ENCODE measurements at places on chromosomes 6 and 20.

DNA sequence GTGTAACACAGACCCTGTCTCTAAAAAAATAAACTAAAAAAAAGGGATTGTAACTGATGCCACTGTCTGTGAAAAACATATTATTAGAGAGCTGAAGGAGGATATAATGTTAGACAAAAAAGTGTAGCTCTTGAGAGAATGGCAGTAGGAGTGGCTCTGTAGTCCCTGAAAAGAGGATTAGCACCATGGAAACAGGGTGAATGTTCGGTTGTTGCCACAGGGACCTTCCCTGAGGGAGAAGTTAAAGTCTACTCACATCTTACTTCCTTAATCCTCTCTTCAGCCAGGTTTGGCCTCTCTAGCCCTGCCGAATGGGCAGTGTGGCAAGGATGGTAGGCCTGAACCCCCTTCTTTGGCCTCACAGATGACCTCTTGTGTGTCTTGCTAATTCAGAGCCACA lies 12.1 kb downstream of the SCAND1 start:
- no peak for DNase-seq

- DNase-seq, result no peak
Observed at GRCh38 chr6:142118925-142119324, 13.8 kb upstream of the GJE1 start.

GRCh38 chr6:114040871-114041270 lies 69.9 kb upstream of the HDAC2 start:
- peak; percentile 95 for DNase-seq

DNA sequence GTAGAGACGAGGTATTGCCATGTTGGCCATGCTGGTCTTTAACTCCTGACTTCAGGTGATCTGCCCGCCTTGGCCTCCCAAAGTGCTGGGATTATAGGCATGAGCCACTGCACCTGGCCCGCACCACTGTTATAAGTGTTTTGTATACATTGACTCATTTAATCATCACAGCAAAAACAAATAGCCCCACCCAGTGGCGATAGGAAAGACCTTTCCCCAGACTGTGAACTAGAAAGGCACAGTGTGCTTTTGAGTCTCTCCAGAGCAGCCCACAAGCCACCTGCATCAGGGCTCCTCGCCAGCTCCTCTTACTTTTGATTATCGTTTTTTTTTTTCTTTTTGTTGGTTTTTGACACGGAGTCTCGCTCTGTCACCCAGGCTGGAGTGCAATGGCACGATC lies 27.9 kb upstream of the ZFP64 start:
- DNase-seq, result no peak

DNA sequence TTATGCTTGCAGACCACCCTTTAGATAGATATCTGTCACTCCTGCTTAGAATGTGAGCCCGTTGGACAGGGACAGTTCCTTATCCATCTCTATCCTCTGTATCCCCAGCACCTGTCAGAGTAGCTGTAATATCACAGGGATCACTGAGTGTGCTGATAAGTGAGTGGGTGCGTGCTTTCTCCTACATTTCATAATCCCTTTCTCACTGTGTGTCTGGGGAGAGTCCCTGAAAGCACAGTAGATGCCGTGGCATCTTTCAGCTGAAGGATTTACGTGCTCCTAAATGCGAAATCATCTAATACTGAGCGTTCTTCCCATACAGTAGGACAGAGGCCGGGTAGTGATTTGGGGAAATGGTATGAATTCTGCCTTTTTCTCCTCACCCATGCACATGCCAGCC lies 198.9 kb upstream of the SASH1 start:
- no peak for DNase-seq

DNA sequence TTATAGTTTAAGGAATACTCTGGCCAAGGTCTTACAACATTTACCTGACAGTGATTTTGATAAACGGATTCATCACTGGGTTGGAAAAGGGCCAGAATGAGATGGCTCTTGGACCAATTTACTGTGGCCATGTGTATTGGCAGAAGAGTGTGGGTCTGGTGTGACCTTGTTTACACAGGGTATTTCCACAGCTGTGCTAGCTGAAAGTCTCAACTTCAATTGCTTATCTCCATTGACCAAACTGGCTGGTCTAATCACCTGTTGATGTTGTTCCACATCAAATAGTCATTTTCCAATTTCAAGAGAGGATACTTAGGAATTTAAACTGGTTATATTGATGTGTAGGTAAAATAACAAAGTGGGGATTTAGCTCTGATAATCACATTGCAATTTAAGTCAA lies 501.6 kb upstream of the MAP3K7 start:
- no peak for DNase-seq

DNA sequence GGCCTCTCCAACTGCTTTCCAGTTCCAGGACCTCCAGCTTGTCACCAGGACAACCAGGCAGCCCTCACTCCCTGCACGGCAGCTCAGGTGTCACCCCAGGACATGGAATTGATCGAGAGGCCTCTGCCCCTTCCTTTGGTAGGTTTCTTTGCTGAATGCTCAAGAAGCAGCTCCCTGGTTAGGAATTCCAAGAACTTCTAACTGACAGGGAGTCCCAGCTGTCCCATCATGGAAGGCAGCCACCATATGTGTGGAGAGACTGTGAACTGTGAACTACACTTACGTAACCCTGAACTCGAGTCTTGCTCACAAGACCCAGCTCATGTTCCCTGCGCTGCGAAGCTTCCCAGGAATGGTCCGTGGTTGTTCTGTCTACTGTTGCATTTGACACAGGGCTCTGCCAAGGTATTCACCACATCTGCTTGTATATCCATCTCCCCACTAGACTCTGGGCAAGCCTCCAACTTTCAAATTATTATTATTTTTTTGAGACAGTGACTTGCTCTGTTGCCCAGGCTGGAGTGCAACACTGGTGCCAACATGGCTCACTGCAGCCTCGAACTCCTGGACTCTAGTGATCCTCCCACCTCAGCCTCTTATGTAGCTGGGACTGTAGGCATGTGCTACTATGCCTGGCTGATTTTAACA lies 35.7 kb downstream of the MGME1 start:
- DNase-seq, result peak; percentile 72

- DNase-seq, result no peak
Observed at GRCh38 chr6:109088995-109089394, 5.7 kb downstream of the SESN1 start.

- DNase-seq, result no peak
Observed at GRCh38 chr6:19865178-19865577, 28.0 kb downstream of the ID4 start.

- peak; percentile 38 for DNase-seq
Observed at GRCh38 chr20:64161356-64162238, 2.7 kb upstream of the MYT1 start.

DNA sequence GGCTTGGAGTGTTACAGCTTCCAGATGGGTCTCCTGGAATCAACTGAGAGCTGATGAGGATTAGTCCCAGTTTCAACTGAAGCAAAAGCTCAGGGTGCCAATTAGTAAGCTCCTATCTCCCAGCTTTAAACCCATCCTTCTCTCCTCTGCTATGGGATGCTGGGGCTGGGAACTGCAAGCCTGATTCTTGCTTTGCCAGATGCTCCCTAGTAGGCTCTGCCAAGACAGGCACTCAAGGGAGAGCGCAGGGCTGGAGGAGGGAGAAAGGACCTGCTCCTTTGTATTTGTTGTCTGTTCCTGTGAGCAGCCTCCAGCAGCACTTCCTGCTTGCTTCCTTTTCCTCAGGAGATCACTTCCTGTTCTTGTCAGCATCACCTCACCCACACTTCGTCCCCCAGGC lies 309.7 kb downstream of the KIF16B start:
- no peak for DNase-seq

DNA sequence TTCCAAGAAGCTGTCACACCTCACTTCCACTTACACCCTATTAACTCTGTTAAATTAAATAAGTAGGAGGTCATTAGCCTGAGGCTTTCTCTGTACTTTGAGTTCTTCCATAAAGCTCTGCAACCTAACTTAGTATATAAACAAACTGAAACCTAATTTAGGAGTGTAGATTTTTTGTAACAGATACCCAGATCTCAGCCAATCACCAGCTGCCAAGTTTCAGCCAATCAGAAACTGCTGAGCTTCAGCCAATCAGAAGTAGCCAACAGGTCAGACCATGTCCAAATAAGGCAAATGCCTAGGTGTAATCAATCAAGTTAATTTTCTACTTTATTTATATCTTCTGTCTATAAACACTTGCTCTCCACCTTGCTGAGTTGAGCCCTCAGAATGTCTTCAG lies 142.7 kb upstream of the SULF2 start:
- no peak for DNase-seq

- no peak for DNase-seq
Observed at GRCh38 chr6:89975991-89976693, 81.9 kb downstream of the GJA10 start.

DNA sequence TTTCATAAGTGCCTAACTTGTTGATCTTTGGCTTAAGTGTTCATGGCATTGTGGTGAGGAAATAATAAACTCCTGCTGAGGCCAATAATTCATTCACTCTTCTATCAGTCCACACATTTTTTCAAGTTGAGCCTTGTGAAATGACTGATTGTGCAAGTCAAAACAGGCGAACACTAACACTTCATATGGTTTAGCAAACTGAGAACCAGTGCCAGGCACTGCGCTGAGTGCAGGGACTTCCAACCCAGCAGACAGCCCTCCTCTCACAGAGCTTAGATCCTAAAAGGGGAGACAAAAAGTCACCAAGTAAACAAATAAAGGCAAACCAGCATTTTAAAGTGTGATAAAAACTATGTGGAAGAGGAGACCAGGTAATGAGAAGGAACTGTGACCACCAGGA lies 435.0 kb downstream of the PTPRT start:
- no peak for DNase-seq

DNA sequence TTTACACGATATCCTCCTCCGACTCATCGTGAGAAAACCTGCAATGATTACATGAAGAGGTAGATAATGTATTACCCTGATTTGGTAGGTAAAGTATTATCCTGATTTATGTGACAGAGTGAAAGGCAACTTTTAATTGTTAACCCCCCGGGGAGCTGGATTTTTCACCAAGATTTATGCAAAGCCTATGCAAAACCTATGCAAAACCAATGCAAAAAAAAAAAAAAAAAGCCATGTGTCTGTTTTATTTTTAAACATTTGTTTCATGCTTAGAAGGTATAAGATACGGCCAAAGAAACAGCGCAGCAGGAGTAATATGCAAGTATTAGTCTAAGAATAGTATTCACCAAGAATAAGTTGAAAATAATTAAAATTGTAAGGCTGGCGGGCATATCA lies 109.9 kb downstream of the IPCEF1 start:
- DNase-seq, result no peak

GRCh38 chr6:137823826-137824555 lies 43.1 kb upstream of the TNFAIP3 start:
- peak; percentile 93 for DNase-seq

GRCh38 chr20:51121901-51122412 lies 99.0 kb upstream of the KCNG1 start:
- DNase-seq, result peak; percentile 6

DNA sequence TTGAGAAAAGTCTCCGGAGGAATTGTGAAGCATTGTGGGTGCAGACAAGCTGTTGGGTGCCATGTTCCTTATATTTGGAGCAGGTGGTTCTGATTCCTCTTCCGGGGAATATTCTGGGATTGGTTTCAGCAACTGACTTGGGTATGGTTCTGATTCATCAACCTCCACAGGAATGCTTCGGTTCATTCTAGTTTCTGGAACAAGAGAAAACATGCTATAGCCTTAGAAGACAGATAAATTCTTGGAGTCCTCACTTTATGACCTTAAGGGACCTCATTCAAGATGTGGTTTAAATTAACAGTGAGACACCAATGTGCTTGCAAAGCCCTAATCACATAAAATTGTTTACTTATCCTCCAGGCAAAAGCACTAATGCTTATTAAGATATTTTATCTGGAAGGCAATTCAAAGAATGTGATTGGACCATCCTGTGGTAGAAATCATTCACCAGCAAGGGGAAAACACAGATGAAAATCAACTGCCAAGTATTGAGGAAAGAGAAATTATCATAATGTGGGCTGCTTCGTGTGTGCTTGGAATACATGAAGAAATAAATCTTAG lies 13.7 kb downstream of the TRAF3IP2 start:
- DNase-seq, result peak; percentile 73

DNA sequence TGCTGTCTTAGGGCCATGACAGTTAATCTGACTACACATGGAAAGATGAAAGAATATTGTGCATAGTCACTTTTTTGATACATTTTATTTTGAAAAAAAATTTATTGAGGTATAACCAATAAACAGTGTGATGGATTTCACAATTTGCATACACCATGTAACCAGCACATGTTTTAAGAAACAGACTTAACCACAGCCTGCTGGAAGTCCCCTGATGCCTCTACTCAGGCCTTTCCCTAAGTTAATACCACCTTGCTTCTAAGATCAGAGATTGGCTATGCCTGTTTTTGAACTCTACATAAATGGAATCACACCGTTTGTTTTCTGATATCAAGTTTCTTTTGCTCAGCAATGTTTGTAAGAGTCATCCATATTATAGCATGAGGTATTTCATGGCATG lies 136.3 kb downstream of the CFAP61 start:
- DNase-seq, result no peak

GRCh38 chr6:82363428-82364086 lies at the start of gene TPBG:
TPBG (plus strand) TSS chr6:82363817; CDS start chr6:82364962, 1,145 bp downstream.
- DNase-seq, result peak; percentile 48

DNA sequence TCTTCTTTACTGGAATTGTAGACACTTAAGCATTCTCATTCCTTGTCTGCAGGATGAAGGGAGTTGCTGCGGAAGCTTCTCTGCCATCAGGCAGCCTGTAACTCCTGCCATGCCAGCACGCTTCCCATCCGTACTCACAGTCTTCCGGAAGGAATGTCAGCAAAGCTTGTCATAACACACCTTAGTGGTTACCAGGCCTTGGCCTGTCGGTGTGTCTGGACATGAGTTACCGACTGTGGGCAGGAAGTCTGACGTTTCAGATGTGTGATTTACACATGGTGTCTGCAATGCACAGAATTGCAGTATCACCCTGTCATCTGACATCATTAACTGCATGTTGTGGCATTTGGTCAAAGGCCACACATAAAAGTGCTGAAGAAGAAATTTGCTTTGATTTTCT lies 102.2 kb downstream of the SLC24A3 start:
- DNase-seq, result no peak

DNA sequence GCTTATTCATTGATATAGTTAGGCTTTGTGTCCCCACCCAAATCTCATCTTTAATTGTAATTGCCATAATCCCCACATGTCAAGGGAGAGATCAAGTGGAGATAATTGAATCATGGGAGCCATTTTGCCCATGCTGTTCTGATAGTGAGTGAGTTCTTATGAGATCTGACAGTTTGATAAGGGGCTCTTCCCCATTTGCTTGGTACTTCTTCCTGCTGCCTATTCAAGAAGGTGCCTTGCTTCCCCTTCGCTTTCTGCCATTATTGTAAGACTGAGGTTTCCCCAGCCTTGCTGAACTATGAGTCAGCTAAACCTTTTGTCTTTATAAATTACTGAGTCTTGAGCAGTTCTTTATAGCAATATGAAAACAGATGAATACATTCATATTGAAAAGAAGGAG lies 45.6 kb downstream of the CENPW start:
- DNase-seq, result no peak

GRCh38 chr6:79536954-79537747 lies at the start of gene LCA5:
LCA5 (minus strand) TSS chr6:79537430; CDS start chr6:79518894, 18,536 bp downstream.
- peak; percentile 98 for DNase-seq

GRCh38 chr6:134422426-134423231 lies 104.7 kb upstream of the SGK1 start:
- DNase-seq, result peak; percentile 99

GRCh38 chr20:13245250-13245723 lies 24.2 kb downstream of the ISM1 start:
- no peak for DNase-seq
